ENCODE measurements at places on chromosomes 11 and 22. TPM values are rescaled to one million over a fixed set of nuclear protein-coding genes. Genes with fewer than 3 reads are reported as not detected.

DNA sequence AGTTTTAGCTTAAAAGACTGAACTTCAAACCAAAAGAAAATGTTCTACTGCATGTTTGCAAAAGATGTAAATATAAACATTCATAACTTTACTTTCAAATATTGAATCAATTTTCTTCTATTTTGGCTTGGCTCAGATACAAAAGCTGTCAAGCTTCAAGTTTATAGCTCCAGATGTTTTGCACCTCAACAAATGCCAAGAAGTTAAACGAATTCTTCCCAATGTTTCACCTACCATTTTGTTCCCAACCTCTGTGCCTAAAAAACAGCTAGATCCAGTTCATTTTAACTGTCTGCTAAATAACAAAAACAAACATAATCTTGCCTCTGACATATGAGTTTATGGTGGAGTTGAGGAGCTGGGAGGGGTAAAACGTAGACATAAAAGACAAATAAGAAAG lies 76.5 kb downstream of the RAB30 start:
- DNase-seq, result peak; percentile 33

DNA sequence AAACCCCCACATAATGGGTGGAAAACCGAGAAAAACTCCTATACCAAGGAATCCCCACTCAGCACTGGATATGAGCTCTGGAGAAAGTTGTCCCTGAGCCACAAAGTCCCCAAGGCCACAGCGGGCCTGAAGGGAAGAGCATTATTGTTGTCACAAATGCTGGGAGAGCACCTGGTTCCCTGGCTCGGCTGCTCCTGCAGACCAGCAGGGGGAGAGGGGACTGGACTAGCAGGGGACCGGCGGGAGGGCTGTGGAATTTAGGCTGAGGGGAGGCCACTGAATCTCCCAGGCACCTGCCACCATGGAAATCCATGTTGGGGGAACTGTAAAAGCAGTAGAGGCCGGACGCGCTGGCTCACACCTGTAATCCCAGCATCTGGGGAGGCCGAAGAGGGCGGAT lies 7.0 kb downstream of the PC start:
- DNase-seq, result no peak

GRCh38 chr11:82680252-82680651 lies 53.4 kb downstream of the FAM181B start:
- DNase-seq, result no peak

FAM227A gene
- 3.4 TPM for total RNA-seq

PHOX2A gene
- total RNA-seq, result not detected

DNA sequence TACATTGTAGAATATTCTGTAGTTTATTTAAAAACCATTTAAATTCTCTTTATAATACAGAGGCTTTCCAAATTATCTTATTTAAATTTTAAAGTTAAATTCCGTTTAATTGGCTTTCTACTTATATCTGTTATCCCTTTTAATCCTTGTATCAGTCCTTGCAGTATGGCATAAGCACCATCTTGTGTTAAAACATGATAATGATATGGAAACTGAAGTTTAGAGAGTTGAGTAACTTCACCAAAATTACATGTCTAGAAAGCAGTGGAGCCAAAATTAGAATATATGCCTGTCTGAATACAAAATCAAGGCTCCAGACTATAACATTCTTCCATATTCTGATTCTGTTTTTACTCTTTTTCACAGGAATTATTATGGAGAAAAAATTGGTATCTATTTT lies 57.0 kb downstream of the ANO5 start:
- DNase-seq, result no peak

GRCh38 chr22:38941488-38941987 lies 15.9 kb upstream of the APOBEC3A start:
- no peak for DNase-seq

- no peak for DNase-seq
Measured at GRCh38 chr11:88359114-88359513, 21.6 kb upstream of the CTSC start.
